GM04503 (cell line): ENCODE measurements at places on chromosomes 2 and 18.

- no peak for DNase-seq
Measured at GRCh38 chr2:240904216-240905175, 1.6 kb upstream of the CROCC2 start.

GRCh38 chr2:108634576-108635160, 84.6 kb upstream of the RANBP2 start:
- DNase-seq, result no peak

GRCh38 chr2:45124456-45124855, 115.2 kb upstream of the SIX2 start:
- DNase-seq, result no peak

DNA sequence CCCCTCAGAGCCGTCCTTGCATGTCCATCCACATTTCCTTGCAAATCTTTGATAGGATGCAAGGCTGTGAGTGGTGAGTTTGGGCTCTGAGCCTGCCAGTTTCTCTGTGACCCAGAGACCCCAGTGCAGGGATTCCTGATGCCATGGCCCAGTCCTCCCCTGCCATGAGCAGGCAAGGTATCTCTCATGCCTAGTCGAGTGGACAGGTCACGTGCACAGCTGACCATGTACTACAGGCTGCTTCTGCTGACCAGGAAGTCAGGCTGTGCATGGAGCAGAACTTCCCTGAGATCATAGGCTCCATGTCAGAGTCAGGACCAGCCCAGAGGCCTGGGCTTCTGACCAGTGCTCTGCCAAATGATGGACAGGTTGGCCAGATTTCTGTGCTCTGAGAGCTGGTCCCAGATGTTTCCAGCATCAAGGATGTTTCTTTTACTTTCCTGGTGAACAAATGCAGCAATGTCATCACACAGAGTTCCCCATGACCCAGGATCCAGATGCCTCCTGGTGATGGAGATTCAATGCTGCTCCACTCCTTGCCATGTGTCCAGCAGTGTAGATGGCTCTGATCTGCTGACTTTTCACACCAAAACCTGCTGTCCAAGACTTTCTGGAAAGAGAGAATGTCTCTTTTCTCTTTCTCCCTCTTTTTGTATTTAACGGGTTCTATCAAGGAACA, 321.6 kb upstream of the HS6ST1 start:
- DNase-seq, result no peak

DNA sequence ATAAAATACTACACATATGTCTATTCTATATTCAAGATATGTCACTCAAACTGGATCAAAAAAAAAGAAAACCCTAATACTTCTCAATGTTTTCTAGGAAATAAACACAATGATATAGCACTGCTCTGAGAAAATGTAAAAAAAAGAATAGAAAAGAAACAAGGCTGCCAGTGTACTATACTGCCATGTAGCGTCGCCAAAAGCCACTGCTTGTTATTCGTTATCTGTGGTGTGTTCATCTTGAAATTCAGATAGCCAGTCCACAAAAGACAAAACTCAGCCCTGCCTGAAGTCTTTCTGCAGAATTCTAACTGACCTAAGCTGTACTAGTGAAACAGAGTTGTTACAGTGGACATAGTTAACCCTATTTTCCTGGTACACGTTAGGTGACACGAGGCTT, 12.2 kb upstream of the YPEL5 start:
- DNase-seq, result no peak

DNA sequence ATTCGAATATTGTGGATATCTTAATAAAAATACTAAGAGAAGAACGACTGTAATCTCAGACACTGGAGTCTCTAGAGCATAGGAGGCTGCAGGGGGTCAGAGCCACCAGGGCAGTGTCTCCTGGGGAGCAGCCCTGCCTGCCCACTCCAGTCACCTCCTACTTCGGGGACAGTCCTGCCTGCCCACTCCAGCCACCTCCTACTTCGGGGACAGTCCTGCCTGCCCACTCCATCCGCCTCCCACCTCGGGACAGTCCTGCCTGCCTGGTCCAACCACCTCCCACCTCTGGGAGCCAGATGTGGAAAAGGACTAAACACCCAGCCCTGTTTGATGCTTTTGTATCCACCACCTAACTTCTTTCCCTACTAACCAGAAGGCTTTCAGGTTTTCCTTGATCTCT, 350.1 kb upstream of the SMIM21 start:
- no peak for DNase-seq

DNA sequence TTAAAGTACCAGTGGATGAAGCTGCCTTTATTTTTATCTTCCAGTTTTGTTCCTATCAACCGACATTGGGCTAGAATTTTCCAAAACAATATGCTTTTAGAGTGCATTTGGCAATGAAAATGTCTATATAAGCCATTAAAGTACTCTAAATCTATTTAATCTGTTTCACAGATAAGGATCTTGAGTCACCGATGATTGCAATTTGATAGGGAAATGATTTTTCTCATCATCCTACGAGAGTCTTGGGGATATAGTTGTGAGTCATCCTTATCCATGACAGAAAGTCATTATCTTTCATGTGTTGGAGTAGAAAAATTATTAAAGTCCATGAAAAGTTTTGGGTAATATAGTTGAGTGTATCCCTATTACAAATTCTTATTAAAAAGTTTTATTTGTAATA, 26.1 kb downstream of the SLC39A10 start:
- no peak for DNase-seq

GRCh38 chr18:62105376-62105775, 81.5 kb downstream of the PIGN start:
- no peak for DNase-seq

DNA sequence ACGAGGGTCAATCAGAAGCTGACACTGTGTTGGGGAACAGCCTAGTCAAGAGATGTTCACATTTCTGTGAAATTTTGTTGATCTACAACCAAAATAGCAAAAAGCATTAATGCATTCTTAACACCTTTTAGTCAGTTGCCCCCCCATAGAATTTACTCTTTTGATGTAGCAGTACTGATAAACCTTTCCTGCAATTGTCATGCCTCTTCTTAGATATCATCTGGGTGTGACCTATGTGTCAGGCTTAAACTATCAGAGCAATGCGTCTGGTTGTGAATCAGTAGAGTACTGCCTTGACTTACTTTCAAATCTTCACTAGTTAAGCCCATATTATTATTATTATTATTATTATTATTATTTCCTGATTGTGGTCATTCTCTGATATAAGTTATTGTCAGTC, 61.9 kb downstream of the GREB1L start:
- no peak for DNase-seq

DNA sequence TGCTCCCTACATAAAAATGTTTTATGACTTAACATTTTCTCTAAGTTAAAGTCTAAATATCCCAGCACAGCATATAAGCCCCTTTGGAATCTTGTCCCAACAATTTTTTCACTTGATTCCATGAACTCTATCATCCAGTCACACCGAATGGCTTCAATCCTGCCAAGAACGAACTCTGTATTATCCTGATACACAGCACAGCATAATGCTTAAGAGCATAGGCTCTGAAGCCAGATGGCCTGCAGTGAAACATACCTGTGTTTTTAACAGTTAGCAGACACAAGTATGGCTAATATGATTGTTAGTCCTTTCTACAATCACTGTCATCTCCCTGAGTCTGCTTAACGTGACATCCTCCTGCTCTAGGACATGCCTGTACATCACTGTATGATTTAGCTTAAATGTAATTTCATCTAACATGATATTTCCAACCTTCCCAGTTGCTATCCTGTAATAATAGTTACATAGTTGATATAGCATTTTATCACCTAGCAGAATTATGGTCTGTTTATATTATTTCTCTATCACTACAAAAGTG, 669.5 kb downstream of the ERBB4 start:
- DNase-seq, result no peak

GRCh38 chr18:48749768-48750167, 201.0 kb downstream of the SMAD7 start:
- no peak for DNase-seq

- DNase-seq, result no peak
Measured at GRCh38 chr2:223264541-223265193, 212.7 kb downstream of the KCNE4 start.

DNA sequence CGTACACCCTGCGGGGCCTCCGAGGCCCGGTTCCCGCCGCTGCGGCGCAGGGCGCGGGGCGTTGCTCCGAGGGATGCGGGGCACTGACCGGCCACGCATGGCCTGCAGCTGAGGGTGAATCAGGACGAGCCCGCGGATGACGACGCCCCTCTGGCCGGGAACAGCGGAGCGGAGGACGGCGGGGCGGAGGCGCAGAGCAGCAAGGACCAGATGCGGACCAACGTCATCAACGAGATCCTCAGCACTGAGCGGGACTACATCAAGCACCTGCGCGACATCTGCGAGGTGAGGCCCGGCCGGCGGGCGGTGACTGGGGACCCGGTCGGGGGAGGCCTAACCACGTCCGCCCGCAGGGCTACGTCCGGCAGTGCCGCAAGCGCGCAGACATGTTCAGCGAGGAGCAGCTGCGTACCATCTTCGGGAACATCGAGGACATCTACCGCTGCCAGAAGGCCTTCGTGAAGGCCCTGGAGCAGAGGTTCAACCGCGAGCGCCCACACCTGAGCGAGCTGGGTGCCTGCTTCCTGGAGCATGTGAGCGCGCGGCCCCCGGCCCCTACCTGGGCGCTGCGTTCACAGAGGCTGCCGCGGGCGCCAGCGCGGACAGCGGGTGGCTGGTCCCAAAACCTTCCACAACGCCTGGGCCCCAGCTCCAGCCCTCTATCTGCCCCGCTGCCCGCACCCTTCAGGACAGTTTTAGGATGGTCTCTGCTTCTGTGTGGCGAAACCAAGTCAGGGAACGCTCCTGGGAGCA, 53.2 kb downstream of the FAM168B start:
- no peak for DNase-seq

- no peak for DNase-seq
Measured at GRCh38 chr2:96344011-96344410, 8.4 kb downstream of the NCAPH start.

DNA sequence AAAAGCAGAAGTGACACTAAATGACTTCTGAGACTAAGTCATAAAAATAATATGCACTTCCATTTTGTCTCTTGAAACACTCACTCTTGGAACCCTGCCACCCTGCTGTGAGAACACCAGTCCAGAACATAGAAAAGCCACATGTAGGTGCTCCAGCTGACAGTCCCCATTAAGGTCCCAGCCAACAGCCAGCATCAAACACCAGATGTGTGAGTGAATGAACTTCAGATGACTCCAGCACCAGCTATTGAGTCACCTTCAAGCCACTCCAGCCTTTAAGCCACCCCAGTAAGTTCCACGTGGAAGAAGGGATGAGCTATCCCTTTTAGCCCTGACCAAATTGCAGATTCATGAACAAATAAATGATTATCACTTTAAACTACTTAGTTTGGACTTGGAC, 31.5 kb upstream of the LGALSL start:
- DNase-seq, result no peak

DNA sequence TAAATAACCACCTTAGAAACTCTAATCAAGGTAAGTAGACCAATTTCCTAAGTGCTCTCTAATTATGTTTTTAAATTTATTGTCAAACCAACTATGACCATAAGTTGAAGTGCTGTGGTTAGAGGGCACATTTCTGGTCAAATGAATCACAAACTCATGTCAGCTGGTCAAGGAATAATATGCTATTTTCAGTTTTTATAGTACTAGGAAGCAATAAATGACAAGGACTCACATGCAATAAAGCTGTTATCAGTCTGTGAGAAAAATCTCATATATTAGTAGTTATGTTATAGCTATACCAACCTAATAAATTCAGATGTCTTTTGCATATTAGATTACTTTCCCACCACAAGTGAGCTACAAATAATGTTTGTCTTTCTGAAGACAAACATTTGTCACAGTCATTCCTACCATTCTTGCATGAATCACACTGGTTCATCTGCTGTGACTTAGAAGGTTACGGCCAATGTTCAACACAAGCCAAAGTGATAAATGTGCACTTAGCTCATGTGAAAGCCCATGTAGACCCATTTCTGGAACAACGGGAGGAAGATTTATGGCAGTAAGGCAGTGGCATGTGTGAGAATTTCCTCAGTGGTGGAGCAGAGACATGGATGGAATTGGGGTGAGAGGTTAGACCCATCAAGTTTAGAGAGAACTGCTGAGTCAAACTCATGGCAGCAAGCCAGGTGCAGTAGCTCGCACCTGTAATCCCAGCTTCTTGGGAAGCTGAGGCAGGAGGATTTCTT, 27.4 kb upstream of the CCNYL1 start:
- peak; percentile 90 for DNase-seq

DNA sequence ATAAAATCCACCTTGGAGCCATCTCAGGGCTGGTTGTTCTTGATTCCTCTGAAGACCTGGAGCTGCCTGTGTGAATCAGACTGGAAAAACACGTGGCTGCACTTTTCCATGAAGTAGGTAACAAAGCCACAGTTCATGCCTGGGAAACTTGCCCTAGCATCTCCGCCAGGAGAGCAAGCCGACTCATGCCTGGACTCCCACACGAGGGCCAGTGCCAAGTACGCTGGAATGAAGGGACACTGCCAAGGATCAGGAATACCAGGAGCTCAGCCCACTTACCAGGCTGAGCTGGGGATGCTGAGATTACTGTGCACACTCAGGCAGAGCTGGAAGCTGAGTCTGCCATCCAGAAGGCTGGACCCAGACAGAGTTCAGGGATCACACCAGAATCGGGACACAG, 10.9 kb upstream of the FHL2 start:
- peak; percentile 92 for DNase-seq

DNA sequence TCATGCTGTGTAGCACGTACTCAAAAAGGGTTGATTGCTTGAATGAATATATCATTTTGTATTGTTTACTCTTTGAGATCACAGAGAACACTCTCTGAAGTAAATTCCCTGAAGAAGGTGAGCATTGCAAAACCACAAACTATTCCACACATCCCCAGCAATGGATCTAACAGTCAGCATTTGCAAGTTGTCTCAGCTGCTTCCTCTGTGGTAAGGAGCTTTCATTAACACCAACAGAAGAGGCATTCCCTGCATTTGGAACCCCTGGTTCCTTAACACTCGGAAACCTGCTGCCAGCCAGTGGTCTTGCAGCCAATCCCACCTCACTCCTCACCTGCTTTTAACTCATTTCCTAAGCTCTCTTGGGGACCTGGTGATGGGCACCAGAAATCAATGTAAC, 108.4 kb downstream of the IRS1 start:
- DNase-seq, result no peak

DNA sequence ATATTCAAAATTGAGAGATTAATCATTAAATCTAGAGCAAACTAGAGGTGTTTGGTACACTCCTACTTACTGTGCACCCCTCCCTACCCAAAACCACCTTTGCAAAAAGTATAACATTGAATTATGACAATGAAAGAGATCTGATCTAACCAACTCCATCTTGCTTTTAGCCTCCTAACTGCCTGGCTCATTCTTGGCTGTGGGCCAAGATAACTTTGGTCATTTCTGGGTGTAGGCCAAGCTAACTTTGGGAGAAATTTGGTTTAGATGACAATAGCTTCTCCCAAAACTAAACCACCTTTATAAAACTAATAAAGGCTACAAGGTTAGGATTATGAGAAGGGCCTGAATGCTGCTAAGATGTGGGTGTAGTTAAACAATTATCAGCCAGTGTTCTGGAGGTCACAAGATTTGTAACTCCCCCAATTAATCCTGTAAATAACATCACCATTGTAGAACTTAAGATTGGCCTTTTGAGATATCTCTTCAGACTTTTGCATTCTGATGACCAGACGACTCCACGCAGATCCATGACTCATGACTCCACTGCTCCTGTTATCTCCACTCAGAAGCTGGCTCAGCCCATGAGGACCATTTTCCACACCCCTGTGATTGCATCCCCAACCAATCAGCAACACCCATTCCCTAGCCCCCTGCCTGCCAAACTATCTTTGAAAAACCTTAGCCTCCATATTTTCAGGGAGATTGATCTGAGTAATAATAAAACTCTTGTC, 160.2 kb downstream of the FBXO15 start:
- DNase-seq, result no peak
